Astrocyte of the cerebellum (primary cell): ENCODE measurements at places on chromosomes 5 and 9.

DNA sequence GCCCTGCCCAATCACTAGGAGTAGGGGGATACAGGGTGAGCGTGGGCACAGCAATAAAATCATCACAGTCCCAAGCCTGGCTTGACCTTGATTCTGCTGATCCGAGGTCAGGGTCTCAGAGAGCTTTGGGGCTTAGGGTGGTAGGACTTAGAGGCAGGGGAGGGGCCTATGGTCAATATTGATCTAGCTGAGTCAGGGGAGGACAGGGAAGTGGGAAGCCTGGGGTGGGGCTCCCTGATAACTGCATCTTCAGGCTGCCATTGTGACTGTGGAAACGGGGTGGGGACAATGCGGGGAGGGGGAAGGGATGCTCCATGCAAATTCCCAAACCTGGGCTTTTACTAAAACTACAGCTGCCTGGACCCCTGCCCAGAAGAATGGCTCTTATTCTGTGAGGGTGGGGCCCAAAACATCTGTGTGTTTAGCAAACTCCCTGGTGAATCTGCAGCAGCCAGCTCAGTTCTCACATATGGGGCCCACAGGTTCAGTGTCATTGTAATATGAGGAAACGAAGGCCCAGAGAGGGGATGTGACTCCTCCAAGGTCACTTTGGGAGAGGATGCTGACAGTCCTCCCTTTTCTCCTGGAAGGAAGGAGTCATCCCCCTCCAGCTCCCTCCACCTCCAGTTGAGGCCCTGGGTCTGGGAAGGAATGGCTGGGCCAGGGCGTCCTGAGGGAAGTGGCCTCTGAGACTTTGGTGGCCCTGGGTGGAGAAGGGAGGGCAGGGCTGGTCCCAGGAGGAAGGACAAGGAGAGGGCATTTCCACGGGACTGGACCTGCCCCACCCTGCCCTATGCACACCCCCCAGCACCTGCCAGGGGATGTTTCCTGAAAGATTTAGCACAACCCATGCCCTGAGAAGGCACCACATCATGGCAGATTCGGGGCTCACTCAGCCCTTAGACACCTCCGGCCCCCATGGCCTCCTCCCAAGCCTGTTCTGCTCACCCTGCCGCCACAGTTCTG lies 26.4 kb downstream of the SLC6A7 start:
- no peak for DNase-seq

- no peak for DNase-seq
Measured at GRCh38 chr5:95939465-95939864, 22.2 kb downstream of the ELL2 start.

DNA sequence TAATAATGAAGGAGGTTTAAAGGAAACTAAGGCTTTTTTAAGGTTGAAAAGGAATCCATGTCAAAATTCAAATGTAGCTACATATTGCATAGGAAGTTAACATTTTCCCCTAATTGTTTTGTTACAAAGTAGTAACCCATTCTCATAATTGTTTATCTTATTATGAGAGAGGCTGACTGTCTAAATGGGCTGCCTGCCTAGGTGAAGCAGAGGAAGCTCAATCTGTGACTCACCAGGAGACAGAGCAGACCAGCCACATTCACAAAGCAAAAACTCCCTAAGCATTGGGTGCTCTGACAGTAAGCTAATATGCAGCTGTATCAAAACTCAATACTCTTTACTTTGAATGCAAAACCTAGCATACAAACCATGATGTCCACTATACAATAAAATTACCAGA lies 208.5 kb downstream of the ROR2 start:
- DNase-seq = peak; percentile 11

GRCh38 chr9:35348109-35348508 lies 141.8 kb upstream of the RUSC2 start:
- no peak for DNase-seq

- no peak for DNase-seq
Measured at GRCh38 chr5:114308017-114308416, 53.9 kb upstream of the KCNN2 start.

GRCh38 chr5:141958113-141958512 lies at the start of gene PCDH12:
PCDH12 (minus strand) TSS chr5:141958202; CDS start chr5:141957851, 351 bp downstream.
- DNase-seq = no peak

DNA sequence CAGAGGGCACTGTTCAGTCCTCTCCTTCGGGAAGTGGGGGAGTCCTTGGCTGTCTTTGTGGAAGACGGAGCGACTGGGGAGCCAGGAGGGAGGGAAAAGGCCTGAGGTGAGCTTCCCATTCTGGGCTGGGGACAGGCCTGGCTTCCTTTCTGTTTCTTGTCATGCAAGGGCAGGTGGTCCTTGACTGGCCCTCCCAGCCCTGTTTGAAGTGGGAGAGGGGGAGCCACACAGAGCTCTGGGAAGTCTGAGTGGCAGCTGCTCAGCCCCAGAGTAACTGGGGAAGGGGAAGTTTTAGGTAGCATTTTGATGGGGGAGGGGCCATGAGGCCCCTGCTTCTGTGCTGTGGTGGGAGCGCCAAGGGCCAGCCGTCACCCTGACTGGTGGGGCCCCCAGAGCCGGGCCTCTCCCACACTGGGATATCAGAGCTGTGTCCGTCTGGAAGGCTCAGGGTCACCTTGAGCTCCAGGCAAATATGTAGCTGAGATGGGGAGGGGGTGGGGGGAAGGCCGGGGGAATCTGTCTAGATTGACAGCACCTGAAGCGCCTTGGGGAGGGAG lies 6.5 kb downstream of the UNC5A start:
- DNase-seq = no peak

DNA sequence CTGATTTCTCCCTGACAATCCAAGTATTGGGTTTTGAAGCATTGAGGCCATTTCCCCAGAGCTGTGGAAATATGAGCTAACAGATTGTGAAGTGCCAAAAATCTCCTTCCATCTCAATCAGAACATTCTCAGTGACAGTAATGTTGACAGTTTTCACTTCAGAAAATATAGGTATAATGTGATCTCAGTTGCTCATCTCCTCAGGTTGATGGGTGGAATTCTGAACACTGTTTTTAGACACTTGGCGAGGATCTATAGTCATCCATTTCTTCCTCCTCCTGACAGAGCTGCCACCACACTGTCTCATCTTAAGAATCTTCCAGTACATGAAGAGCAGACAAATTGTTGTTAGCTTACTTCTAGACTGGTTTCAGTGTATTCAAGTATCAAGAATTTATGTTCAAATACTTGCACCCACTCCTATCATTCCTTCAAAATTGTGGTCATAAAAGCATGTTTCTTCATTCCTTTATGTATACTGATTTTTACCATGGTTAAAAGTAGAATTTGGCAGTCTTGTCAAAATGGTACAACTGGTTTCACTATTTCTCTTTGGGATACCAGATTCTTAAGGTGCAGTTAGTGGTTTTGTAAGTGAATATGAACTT lies 199.7 kb upstream of the TLE4 start:
- DNase-seq = no peak

DNA sequence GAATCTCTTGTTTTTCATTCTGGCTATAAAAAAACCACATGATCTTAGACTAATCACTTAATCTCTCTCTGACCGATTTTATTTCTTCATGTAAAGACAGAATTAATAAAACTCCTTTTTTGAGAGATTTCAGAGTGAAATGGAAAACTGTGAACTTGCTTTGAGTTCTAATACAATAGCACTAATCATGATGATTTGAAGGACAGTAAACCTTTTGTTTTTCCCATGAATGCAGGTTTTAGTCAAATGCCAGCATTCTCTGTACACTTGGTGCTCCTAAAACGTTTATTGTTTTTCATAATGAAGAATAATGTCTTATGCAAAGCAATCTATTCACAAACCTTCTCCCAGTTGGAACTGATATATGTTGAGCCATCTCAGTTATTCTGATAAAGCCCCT lies 86.8 kb downstream of the SLC24A2 start:
- no peak for DNase-seq

DNA sequence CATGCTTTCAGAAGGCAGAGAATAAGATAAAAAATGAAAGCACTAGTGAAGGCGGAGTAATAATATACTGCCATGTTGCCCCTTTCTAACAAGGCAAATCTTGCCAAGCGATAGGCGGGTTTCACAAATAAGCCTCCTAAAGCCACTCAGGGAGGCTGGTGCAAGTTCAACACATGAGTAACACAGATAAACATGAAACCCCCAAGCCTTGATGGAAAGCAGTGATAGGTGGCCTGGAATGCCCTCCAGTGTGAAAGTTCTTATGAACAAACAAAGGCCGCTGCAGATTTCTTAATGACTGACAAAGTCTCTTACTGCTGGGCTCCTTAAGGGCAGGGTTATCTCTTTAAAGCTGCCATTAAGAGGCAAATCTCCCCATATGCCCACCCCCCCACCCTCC lies 154.7 kb downstream of the ZDHHC21 start:
- DNase-seq = no peak

- DNase-seq = no peak
Measured at GRCh38 chr9:33861917-33862453, 45.0 kb downstream of the UBE2R2 start.

DNA sequence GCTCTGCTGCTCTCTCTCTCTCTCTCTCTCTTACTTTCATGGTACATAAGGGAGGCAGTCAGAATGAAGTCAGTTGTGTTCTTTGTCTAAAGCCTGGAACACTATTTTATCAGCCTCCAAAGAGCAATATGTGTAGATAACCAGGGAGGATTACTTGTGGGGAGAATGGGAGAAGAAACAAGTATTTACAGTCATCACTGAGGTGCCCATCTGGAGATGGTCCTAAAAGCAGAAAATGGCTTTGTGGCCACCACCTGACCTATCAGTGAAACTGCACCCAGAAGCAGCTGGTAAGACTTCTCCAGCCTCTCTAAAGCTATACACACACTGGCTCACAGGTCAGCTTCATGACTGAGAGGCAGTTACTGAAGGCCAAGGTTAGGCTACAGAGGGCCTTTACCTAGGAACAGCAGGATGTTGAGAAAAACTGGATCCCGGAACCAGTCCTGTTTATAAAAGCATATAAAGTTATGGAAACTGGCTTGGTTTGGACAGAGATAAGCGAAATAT lies 75.1 kb downstream of the MRPS27 start:
- DNase-seq = no peak

- no peak for DNase-seq
Measured at GRCh38 chr5:143660625-143661024, 151.3 kb upstream of the HMHB1 start.

DNA sequence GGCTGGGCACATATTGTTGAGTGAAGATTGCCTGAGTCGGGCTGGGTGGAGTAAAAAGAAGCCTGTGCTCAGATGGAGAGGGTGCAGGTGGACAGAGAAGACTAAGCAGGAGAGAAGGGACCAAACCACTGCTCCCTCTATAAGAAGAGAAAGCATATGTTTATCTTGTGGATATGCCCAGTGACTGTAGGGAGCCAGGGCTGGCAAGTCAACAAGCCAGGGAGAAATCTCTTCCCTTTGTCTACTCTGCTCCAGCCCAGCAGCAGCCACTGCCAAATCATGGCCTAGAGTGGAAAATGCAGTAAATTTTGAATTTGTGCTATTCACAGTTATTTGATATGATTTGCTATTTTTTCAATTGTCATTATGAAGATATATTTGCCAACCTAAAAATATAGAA lies 33.2 kb upstream of the TRIM36 start:
- no peak for DNase-seq

DNA sequence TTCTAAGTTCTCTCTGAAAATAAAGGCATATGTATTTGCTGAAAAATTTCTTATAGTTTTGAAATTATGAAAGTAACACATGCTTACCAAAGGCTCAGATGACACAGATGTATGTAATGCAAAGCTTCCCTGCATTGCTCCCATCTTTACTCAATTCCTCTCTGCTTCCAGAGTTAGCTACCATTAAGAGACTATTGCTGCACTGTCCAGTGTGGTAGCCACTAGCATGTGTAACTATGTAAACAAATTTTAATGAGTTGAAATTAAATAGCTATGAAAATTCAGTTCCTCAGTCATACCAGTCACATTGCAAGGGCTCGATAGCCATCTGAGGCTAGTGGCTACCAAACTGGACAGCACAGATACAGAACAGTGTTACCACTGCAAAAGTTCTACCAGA lies 17.9 kb downstream of the FRMD3 start:
- DNase-seq = no peak

- DNase-seq = no peak
Measured at GRCh38 chr5:143739746-143740145, 72.2 kb upstream of the HMHB1 start.

DNA sequence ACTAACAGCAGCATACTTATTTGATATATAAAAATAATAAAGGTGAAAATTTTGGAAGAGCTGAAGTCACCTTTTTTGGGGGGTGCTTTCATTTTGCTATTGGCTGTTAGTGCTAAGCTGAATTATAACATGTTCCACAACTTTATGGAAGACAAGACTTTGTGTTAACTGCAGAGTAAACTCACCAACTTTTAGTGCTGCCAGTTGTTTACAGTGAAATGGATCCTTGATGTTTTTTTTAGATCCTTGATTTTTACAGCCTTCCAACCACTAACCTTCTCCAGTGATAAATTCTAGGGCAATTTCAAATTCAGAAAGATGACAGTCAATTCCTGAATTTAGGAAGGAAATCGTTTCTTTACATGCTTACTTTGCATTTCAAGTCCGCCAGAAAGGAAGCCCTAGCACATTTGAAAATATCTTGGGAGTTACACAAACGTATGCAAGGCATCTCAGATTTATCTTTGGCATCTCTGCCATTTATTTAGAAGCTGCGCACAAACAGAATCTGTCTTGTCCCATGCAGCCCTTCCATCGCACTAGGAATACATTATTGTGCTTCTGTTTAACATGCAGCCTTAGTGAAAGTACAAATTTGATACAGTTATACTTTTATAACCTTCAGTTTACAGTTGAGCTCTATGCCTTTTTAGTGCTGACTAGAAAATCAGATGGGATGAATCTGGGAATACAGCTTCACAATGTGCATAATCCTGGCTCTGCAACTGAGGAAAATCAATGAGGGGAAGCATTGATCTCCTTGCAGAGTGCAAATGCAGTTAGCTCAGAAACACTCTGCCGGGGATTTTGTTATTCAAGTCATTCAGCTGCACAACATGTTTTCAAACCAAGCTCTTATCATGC lies 142.4 kb upstream of the ZNF608 start:
- no peak for DNase-seq

DNA sequence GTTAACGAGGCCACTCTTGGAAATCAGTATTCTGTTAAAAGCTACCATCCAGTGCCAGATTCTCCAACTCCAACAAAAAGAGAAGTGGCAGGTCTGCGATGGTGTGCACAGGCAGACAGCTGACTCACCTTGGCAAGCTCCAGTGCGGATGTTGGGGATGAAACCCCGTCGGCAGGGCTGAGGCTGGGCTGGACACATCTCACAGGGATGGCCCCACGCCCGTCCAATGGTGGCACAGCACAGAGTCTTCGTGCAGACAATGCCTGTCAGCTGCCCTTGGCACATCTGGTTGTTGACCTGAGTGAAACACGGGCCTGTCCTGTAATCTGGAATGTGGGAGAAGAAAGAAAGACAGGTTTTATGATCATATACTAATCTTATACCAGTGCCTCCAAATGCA lies 73.4 kb downstream of the FBN2 start:
- no peak for DNase-seq

GRCh38 chr9:36592801-36593583 lies 20.3 kb downstream of the MELK start:
- DNase-seq = no peak

GRCh38 chr9:125888211-125888610 lies 141.0 kb downstream of the PBX3 start:
- no peak for DNase-seq

GRCh38 chr9:138059196-138059595 lies 181.6 kb downstream of the CACNA1B start:
- no peak for DNase-seq

- DNase-seq = no peak
Measured at GRCh38 chr9:76086539-76086938, 196.1 kb downstream of the PCSK5 start.

GRCh38 chr9:109828254-109828653 lies 48.3 kb downstream of the PALM2AKAP2 start:
- no peak for DNase-seq

- DNase-seq = no peak
Measured at GRCh38 chr5:142012186-142012785, 541 bp downstream of the GNPDA1 start.

GRCh38 chr5:173397516-173397915 lies 69.3 kb upstream of the STC2 start:
- no peak for DNase-seq
